ENCODE measurements at places on chromosomes 3 and 15. TPM values are rescaled to one million over a fixed set of nuclear protein-coding genes. Genes with fewer than 3 reads are reported as not detected.

IQCH gene
- polyA plus RNA-seq, result 0.27 TPM

ELL3 gene
- polyA plus RNA-seq, result not detected

PP2D1 gene
- 0.19 TPM for polyA plus RNA-seq

AHSG gene
- not detected for polyA plus RNA-seq

STX19 gene
- not detected for polyA plus RNA-seq

SEC22C gene
- 28.7 TPM for polyA plus RNA-seq

RLBP1 gene
- not detected for polyA plus RNA-seq

CCR9 gene
- not detected for polyA plus RNA-seq

C2CD4B gene
- polyA plus RNA-seq, result not detected

ANKRD34C gene
- polyA plus RNA-seq, result not detected

PRICKLE2 gene
- polyA plus RNA-seq, result 0.43 TPM

KNG1 gene
- polyA plus RNA-seq, result not detected

ASB14 gene
- polyA plus RNA-seq, result not detected

PPP2R3A gene
- polyA plus RNA-seq, result 0.06 TPM

TLR9 gene
- polyA plus RNA-seq, result not detected

SAXO2 gene
- 0.11 TPM for polyA plus RNA-seq

HDGFL3 gene
- polyA plus RNA-seq, result 21.6 TPM

C3orf85 gene
- polyA plus RNA-seq, result not detected

KLHL40 gene
- polyA plus RNA-seq, result not detected

CXCR6 gene
- polyA plus RNA-seq, result 8.5 TPM

GAP43 gene
- not detected for polyA plus RNA-seq

TMEM40 gene
- 7.0 TPM for polyA plus RNA-seq

GOLGA8T gene
- 0.16 TPM for polyA plus RNA-seq

IGDCC3 gene
- polyA plus RNA-seq, result not detected

PLCB2 gene
- polyA plus RNA-seq, result 24.2 TPM

PPP1R14D gene
- not detected for polyA plus RNA-seq

SAMMSON gene
- polyA plus RNA-seq, result not detected

CD200R1 gene
- polyA plus RNA-seq, result 1.7 TPM

CAV3 gene
- polyA plus RNA-seq, result not detected

SCN11A gene
- not detected for polyA plus RNA-seq

HES1 gene
- not detected for polyA plus RNA-seq

POLQ gene
- polyA plus RNA-seq, result 0.84 TPM

ARHGAP31 gene
- 4.9 TPM for polyA plus RNA-seq

All from immature natural killer cell (primary cell).